Activated naive CD8-positive, alpha-beta T cell treated with anti-CD3 and anti-CD28 coated beads, Interleukin-2, amount 50 U/mL, for 24 hours (primary cell): ENCODE measurements at places on chromosomes 4 and X.

DNA sequence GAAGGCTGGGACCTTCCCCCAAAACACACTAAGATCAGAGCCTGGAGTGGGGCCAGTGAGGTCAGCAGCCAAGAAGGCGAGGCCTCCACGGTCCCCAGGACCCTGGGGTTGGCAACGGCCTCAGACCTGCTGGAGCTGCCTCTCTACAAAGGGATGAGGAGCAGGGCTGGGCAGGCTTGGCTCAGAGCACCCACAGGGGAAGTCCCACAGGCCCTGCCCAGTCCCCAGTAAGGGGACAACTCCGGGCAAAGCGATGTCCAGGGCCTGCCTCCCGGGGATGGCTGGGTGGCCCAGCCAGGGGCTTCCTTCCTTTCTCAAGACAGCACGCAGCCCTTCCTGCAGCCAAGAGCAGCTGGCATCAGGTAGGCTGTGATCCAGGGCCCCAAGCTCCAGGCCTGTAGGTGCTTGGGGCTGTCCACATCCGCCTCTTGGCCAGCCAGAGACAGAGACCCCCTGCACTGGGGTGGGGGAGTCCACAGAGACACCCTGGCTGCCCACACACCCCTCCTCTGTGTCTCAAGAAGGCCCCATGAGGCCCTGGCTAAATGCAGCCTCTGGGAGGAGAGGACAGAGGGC, 5.7 kb downstream of the MXD4 start:
- H3K4me1 ChIP-seq = no peaks in the 10 kb centered on the region
- H3K4me3 ChIP-seq = no peak overlapping the region
- no peak for DNase-seq
- no peak overlapping the region for H3K27ac ChIP-seq

- no peaks in the 10 kb centered on the region for H3K27me3 ChIP-seq
- no peaks in the 10 kb centered on the region for H3K36me3 ChIP-seq
- DNase-seq = no peak
- no peak overlapping the region for H3K4me3 ChIP-seq
- no peaks in the 10 kb centered on the region for H3K4me1 ChIP-seq
Measured at GRCh38 chr4:73919691-73920090, 50.5 kb downstream of the CXCL1 start.

DNA sequence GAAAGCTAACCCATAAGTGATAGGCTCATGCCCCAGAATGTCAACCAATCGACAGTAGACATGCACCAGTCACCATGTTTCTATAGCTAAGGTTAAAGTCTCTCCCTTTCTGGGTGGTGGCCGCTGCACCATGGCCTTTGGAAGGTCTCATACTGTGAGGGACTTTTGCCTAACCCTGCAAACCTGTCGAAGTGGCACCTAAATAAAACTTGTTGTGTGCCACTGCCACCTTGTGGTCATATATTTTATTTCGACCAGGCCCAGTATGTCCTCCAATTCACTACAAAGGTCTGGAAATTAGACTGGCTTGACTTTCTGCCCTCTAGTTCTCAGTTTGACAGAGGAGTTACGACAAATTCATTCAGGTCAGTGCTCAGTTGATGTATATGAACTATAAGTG, 163.1 kb downstream of the SMARCA1 start:
- peak; percentile 34 for DNase-seq
- H3K4me3 ChIP-seq = no peak overlapping the region
- no peak overlapping the region for H3K27ac ChIP-seq
- H3K27me3 ChIP-seq = no peaks in the 10 kb centered on the region
- no peaks in the 10 kb centered on the region for H3K4me1 ChIP-seq
- H3K36me3 ChIP-seq = no peaks in the 10 kb centered on the region

GRCh38 chrX:97556359-97556758, 672.7 kb downstream of the RPA4 start:
- no peak for DNase-seq
- H3K27me3 ChIP-seq = no peaks in the 10 kb centered on the region
- H3K27ac ChIP-seq = no peak overlapping the region
- no peak overlapping the region for H3K4me3 ChIP-seq
- peaks cover 7% of the 10 kb centered on the region for H3K4me1 ChIP-seq
- H3K36me3 ChIP-seq = peaks cover 3% of the 10 kb centered on the region

DNA sequence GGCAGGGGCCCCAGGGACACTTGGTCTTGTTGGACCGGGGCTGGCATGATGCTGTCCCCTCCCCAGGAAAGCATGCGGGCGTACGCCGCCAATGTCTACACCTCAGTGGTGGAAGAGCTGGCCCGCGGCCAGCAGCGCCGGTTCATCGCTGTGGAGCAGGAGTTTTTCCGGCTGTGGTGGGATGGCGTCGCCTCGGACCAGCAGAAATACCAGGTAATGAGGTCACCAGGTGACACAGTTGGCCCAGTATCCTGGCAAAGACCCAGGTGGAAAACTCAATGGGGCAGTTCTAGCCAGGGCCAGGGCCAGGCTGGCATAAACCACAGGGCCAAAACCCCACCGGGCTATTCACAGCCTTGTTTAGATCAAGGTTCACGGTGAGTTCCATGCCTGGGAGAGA, 1.5 kb downstream of the MAN2B2 start:
- no peak for DNase-seq
- no peaks in the 10 kb centered on the region for H3K27me3 ChIP-seq
- no peak overlapping the region for H3K27ac ChIP-seq
- peaks cover 21% of the 10 kb centered on the region for H3K36me3 ChIP-seq
- no peak overlapping the region for H3K4me3 ChIP-seq

DNA sequence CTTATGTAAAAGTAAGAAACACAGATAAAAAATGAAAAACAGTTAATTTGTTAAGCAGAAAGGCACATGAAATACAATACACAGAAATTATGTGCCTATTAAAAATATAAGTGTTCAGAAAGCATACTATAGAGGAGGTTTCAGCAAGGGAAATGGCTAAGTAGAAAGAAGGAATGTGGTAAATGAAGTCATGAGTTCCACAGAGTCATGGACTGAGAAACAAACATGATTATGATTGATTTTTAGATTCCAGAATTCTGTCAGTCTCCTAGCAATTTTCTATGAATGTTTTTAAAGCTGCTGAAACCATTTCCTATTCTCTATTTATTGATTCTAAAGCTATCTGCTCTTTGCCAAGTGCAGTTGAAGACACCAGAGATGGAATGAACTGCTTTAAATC, 1398.4 kb downstream of the ARAP2 start:
- no peak overlapping the region for H3K27ac ChIP-seq
- H3K4me3 ChIP-seq = no peak overlapping the region
- no peak for DNase-seq
- no peaks in the 10 kb centered on the region for H3K4me1 ChIP-seq
- no peaks in the 10 kb centered on the region for H3K27me3 ChIP-seq

- no peak for DNase-seq
- no peak overlapping the region for H3K4me3 ChIP-seq
- no peaks in the 10 kb centered on the region for H3K36me3 ChIP-seq
- no peak overlapping the region for H3K27ac ChIP-seq
Measured at GRCh38 chr4:131547506-131547981, 1601.5 kb upstream of the PCDH10 start.

GRCh38 chrX:1743105-1743504, 128.2 kb downstream of the ASMT start:
- DNase-seq = no peak
- H3K36me3 ChIP-seq = peaks cover 16% of the 10 kb centered on the region
- H3K4me3 ChIP-seq = no peak overlapping the region
- H3K27me3 ChIP-seq = no peaks in the 10 kb centered on the region
- H3K4me1 ChIP-seq = no peaks in the 10 kb centered on the region

GRCh38 chr4:167234316-167234881, at the start of gene SPOCK3:
Gene SPOCK3, minus strand, starts transcription at chr4:167234494.
- H3K27me3 ChIP-seq = peaks cover 31% of the 10 kb centered on the region
- no peaks in the 10 kb centered on the region for H3K36me3 ChIP-seq

GRCh38 chrX:136598631-136599030, 49.3 kb upstream of the CD40LG start:
- H3K4me3 ChIP-seq = no peak overlapping the region
- no peaks in the 10 kb centered on the region for H3K36me3 ChIP-seq
- H3K27ac ChIP-seq = peak overlapping the region; percentile 45
- H3K4me1 ChIP-seq = peaks cover 33% of the 10 kb centered on the region

DNA sequence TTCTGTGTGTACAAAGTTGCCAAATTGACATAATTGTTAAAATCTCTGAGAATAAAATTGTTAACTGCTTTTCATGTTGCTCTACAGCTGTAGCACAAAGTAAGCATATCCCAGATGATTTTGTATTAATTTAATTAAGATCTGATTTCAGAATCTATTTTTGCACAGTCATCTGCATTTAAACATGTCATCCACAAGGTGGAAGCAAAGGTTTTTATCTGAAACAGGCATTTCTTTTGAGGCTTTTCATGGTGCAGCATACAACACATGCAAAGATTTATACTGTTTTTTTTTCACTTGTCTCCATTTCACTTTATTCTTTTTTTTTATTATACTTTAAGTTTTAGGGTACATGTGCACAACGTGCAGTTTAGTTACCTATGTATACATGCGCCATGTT, 51.2 kb downstream of the GC start:
- no peak overlapping the region for H3K27ac ChIP-seq
- H3K36me3 ChIP-seq = no peaks in the 10 kb centered on the region
- no peaks in the 10 kb centered on the region for H3K4me1 ChIP-seq
- H3K27me3 ChIP-seq = peaks cover under 1% of the 10 kb centered on the region

DNA sequence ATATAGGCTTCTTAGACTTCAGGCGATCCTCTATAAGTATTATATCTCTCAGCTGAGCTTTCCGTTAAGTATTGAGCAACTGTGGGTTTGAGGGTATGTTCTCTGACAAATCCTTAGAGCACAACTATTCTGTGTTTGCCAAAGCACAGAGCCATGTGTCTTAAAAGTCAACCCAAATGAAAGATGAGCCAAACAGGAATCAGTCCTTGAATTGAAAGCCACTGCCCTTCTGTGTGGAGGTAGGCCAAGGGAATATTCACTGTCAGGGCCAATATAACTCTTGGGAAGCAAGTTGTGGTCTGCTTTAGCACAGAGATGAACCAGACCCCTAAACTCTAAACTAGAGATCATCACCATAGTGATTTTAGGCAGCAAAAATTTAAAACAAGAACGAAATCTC, 164.0 kb downstream of the STAG2 start:
- no peak overlapping the region for H3K4me3 ChIP-seq
- H3K27ac ChIP-seq = no peak overlapping the region
- no peaks in the 10 kb centered on the region for H3K4me1 ChIP-seq
- peaks cover 3% of the 10 kb centered on the region for H3K27me3 ChIP-seq
- H3K36me3 ChIP-seq = no peaks in the 10 kb centered on the region

DNA sequence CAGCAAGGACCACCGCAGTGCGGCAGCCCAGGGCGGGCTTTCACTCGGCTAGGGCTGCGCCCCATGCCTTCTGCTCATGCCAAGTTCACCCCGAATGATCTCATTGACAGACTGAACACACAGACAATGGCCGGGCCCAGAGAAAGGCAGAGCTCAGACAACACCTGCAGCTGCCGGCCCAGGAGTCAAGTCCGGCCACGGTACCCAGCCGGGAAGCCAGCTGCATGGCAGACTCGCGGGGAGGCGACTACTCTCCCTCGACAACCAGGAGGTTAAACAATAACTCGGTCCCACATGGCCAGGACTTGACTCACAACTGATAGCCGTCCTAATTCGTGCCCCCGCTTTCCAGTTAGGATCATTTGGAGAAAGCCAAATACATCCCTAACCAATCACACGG, 50.4 kb downstream of the ABLIM2 start:
- no peak overlapping the region for H3K27ac ChIP-seq
- no peaks in the 10 kb centered on the region for H3K36me3 ChIP-seq
- DNase-seq = no peak

GRCh38 chrX:16610121-16610621, 39.8 kb upstream of the S100G start:
- H3K36me3 ChIP-seq = peaks cover 5% of the 10 kb centered on the region
- no peak overlapping the region for H3K4me3 ChIP-seq
- no peak overlapping the region for H3K27ac ChIP-seq

DNA sequence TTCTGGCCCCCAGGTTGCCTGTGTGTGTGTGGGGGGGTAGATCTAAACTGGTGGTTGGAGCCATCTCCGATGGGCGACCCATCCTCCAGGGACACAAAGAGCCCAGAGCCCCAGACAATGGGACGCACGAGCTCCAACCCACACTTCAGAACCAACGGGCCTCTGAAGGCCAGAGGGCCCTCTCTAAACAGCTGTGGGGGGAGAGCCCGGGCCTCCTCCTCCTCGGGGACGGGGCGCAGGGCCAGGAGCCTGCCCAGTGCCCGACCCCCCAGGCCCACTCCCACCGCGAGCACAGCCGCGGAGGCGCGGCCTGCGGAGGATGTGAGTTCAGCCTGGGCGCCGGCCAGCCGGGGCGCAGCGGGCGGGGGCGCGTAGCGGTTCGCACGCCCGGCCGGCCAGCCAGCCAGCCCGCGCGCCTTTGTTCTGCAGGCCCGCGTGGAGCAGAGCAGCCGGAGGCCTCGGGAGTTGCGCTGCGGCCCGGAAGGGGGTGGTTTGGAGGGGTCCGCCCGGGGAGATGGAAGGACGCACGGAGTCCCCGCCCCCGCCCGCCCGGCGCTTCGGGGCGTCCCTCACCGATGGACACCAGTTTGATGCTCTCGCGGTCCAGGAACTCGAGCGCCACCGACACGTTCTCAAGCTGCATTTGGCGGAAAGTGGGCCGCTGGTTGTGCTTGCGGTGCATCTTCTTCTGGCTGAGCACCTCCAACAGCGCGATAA, 4.0 kb downstream of the FLNA start:
- H3K27me3 ChIP-seq = no peaks in the 10 kb centered on the region
- peaks cover 15% of the 10 kb centered on the region for H3K36me3 ChIP-seq
- peak overlapping the region; percentile 87 for H3K27ac ChIP-seq
- peak overlapping the region; percentile 95 for H3K4me3 ChIP-seq

GRCh38 chrX:116111497-116111896, 59.0 kb upstream of the AGTR2 start:
- no peaks in the 10 kb centered on the region for H3K4me1 ChIP-seq
- H3K27ac ChIP-seq = no peak overlapping the region
- no peaks in the 10 kb centered on the region for H3K36me3 ChIP-seq
- DNase-seq = no peak
- H3K4me3 ChIP-seq = no peak overlapping the region
- H3K27me3 ChIP-seq = no peaks in the 10 kb centered on the region

GRCh38 chr4:89243733-89244252, 63.8 kb downstream of the GPRIN3 start:
- peaks cover 7% of the 10 kb centered on the region for H3K36me3 ChIP-seq
- no peaks in the 10 kb centered on the region for H3K27me3 ChIP-seq
- peak overlapping the region; percentile 36 for H3K27ac ChIP-seq

- no peaks in the 10 kb centered on the region for H3K36me3 ChIP-seq
- H3K4me3 ChIP-seq = no peak overlapping the region
- H3K4me1 ChIP-seq = peaks cover 9% of the 10 kb centered on the region
- peaks cover 7% of the 10 kb centered on the region for H3K27me3 ChIP-seq
- no peak overlapping the region for H3K27ac ChIP-seq
Measured at GRCh38 chr4:107757864-107758476, 37.9 kb upstream of the PAPSS1 start.

- H3K36me3 ChIP-seq = no peaks in the 10 kb centered on the region
- no peak overlapping the region for H3K4me3 ChIP-seq
- DNase-seq = no peak
- H3K4me1 ChIP-seq = no peaks in the 10 kb centered on the region
Measured at GRCh38 chr4:53601251-53601764, 10.0 kb upstream of the LNX1 start.

GRCh38 chr4:147833254-147833653, 101.4 kb downstream of the ARHGAP10 start:
- H3K4me1 ChIP-seq = peaks cover 21% of the 10 kb centered on the region
- no peaks in the 10 kb centered on the region for H3K27me3 ChIP-seq
- no peak overlapping the region for H3K27ac ChIP-seq
- H3K36me3 ChIP-seq = no peaks in the 10 kb centered on the region
- DNase-seq = no peak
- H3K4me3 ChIP-seq = no peak overlapping the region
